ENCODE measurements at places on chromosomes 5 and 9. TPM values are rescaled to one million over a fixed set of nuclear protein-coding genes. Genes with fewer than 3 reads are reported as not detected.

The SOX30 gene
- 0.28 TPM for total RNA-seq

The GM2A gene
- 19.0 TPM for total RNA-seq

The SPAG8 gene
- total RNA-seq, result 1.5 TPM

The PCDHGB4 gene
- total RNA-seq, result 0.98 TPM

The CDC20B gene
- not detected for total RNA-seq

The IRX4 gene
- total RNA-seq, result not detected

The C5orf58 gene
- total RNA-seq, result not detected

The SHC3 gene
- total RNA-seq, result 1.6 TPM

The TLX3 gene
- total RNA-seq, result not detected

GRCh38 chr9:114954956-114955582, 24.7 kb upstream of the TNFSF8 start:
- DNase-seq, result no peak

- no peak for DNase-seq
Observed at GRCh38 chr5:177329883-177330282, 18.2 kb upstream of the MXD3 start.

DNA sequence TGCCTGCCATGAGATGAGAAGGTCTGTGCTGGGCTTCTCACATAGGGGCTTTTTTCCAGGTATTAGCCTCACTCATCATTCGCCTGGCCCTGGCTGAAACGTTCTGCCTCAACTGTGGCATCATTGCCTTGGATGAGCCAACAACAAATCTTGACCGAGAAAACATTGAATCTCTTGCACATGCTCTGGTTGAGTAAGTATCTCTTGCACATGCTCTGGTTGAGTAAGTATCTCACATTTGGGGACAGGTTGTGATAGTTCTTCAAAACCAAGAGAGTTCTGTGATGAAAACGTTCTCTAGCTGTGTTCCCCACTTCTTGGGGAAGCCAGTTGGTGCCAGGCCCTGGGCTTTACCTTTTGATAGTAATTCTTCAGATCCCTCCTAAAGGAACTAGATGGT, 17.4 kb upstream of the IL13 start:
- no peak for DNase-seq

DNA sequence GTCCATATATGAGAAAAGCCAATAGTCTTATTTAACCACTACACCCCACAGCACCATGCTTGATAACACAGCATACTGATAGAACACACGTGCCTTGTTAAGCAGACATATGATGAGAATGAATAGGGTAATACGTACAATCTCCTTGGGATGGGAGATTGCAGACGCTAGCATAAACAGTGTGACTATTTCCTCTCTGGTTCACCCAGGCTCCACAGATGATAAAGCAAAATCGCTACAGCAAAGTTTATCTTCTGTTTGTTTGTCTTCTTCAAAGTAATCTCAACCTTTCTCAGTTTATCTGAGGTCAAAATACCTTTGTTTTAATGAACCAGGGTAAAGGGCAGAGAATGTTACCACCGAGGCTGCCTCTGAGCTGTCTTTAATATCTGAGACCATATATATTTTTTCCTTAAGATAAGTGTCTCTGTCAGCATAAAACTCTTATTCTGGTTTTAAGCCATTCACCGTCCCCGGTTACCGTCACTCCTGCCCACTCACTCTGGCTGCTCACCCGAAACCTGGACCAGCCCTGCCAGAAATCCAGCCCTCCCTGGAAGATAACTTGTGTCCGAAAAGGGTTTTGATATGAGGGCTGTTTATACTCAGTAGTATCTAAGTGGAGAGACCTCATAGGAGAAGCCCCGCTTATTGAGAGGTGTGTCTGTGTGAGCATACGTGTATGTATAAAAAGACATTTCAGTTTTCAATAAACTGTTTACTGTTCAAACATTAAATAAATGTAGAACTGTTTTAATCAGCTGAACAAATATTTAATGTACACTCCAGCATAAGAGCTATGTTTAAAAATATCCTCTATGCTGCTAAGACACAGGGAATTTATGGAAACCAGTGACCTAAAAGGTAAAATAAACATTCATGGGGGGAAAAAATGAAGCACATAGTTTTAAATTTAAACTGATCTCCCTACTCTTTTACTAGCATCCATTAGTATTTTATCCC, 465.4 kb downstream of the RASEF start:
- DNase-seq, result no peak

GRCh38 chr5:73947906-73948640, 322.1 kb downstream of the ARHGEF28 start:
- no peak for DNase-seq

- DNase-seq, result no peak
Observed at GRCh38 chr5:136038635-136039034, 9.8 kb downstream of the TGFBI start.

DNA sequence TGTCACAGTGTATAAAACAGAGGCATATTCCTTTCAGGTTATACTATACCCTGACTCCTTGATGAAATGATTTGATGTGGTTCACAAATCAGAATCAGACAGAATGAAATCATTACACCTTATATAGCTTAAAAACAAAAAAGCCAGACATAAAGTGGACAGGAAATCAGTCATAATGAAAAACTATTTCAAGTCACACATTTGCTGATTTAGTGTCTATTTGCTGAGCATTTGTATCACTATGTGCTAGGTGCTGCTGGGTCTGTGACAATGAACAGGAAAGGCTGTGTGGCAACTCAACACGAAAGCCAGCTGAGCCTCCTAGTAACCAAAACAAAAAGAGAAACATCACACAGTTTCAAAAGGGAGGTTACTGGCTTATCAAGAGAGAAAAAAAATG, 194.0 kb downstream of the EFNA5 start:
- peak; percentile 34 for DNase-seq

DNA sequence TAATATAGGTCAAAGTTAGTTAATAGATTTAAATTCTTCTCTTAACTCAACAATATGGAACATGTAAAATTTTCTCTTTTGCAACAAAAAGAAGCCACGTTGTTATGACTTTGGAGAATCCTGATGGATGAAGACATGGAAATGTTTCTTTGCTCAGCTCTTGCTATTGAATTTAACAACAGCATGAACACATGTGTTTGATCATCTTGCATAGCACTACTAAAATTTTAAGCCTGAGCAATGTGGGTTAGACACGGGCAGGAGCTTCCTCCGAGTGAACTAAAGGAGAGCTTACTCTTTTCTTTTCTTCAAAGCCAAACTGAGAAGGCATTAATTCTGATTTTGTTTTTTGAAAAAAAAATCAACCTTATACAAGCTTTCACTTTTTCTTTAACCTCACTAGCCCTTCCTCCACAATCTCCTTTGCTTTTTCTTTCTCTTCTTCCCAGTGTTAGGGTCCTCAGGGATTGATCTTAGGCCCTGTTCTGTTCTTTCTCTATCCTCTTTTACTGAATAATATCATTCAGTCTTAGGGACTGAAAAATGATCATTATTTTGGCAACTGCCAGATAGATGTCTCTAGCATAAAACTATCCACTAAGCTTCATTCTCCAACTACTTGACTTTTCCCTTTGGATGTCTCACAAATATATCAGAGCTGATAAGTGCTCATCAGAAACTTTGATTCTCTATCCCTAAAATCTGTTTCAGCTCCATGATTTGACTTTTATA, 36.9 kb downstream of the ADAMTS19 start:
- no peak for DNase-seq

- no peak for DNase-seq
Observed at GRCh38 chr5:54224103-54224826, 86.1 kb downstream of the ARL15 start.

DNA sequence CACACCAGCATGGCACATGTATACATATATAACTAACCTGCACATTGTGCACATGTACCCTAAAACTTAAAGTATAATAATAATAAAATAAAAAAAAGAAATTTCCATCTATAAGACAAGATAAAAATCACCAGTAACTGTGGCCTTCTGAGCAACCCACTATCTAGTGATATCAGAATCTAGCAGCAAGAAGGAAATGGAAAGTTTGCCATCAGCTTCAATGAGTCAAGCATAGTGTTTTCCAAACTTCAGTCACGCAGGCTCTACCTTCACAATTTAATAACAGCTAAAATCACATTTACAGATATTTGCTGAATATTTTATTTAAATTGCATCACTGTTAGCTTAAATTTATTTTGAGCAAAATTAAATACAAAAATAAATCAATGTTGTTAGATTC, 345.3 kb upstream of the CD180 start:
- DNase-seq, result no peak

DNA sequence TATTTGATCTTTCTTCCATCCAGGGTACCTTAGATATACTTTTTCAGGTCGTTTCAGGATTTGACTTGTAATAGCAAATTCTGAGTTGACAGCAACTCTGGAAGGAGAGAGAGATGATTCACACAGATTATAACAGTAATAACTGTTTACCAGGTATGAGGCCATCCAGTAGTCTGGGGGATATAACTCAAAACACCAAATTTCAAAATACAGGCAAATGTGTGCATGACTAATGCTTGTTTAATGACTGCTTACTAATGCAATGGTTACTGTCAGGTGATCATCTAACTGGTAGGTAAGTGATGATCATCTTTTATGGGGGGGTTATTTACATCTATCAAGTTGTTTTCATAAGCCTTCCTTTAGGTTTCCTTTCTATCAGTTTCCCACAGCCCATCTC, 412.3 kb downstream of the MAT2B start:
- DNase-seq, result no peak

GRCh38 chr5:56346741-56347535, 113.8 kb upstream of the ANKRD55 start:
- no peak for DNase-seq

DNA sequence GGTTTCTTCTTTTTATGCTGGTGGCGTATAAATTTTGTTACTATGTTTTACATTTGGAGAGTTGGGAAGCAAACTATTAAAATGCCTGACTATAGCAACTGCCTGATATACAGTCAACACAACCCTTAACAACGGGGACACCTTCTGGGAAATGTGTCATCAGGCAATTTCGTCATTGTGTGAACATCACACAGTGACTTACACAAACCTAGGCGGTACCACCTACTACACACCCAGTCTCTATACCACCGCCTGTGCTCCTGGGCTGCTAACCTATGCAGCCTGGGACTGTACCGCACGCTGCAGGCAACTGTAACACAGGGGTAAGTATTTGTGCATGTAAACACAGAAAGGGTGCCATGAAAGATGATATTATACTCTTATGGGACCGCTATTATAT, 1.3 kb upstream of the CDHR2 start:
- peak; percentile 68 for DNase-seq

DNA sequence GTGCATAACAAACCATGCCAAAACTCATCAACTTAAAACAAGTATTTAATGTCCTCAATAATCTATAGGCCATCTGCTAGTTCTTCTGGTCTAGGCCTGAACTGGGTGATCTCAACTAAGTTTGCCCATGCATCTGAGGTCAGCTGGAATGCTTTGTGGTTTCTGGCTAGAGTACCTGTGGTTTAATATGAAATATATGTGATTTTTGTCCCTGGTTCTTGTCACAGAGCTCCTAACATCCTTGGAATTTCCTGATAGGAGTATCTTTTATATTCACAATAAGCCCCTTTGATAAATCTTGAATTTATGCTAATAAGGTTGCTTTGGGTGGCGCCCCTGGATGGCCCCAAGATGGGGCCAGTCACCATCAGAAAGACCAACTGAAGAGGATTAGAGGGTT, 535.9 kb downstream of the DNAH5 start:
- DNase-seq, result no peak

GRCh38 chr9:14061936-14062585, 251.9 kb downstream of the NFIB start:
- no peak for DNase-seq

- DNase-seq, result peak; percentile 81
Observed at GRCh38 chr9:124126648-124127646, 115.4 kb downstream of the LHX2 start.

GRCh38 chr9:128899566-128900322, 17.8 kb downstream of the LRRC8A start:
- no peak for DNase-seq

DNA sequence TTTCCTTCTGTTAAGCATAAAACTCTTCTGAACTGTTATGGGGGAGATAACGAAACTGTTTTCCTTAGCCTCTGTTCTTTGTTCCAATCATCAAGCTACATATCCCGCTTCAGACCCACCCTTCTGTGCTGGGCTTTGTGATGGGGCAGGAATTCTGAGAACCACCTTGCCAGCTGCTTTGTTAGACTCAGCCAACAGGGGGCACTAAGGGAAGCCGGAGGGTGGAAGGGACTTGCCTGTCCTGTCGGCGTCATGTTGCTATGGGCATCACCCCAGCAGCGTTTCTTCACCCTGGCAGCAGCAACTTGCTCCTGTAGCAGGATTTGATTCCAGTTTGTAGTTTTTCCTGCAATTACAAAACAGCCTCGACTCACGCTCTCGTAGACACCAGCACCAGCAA, 169.1 kb downstream of the CAAP1 start:
- peak; percentile 26 for DNase-seq

DNA sequence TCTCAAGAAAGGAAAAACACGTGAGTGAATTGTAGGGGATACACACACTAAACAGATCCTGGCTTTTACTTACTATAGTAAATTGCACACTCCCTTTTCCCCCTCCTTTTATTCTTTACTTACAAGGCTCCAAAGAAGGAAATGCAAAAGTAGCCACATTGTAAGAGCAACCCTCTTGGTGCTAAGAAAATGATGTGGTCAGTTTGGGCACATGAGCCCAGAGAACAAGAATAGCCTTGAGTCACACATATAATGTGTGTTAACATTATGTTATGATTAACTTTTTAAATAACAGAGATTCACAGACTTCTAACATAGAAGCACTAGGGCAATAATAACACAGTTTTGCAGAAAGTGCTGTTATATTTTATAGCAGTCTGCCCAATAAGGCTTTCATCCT, 48.5 kb downstream of the PCSK5 start:
- no peak for DNase-seq

GRCh38 chr9:81477669-81478068, 211.7 kb downstream of the TLE1 start:
- no peak for DNase-seq

DNA sequence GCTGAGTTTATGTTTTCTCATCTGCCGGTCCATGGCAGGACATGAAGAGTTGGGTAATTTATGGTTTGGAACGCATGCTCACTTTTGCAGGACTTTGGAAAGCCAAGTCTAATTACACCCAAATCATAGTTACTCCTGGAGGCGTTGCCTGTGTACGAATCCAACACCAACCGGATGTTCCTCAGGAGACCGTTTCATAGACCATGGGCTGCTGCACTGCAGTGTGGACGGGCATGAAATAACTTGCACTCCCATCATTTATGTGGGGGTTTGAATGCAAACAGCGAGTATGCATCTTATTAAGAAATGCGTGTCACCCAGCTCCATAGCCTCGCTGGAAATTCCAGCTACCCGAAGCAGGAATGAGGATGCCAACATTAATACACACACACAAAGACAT, 96.1 kb upstream of the IRX2 start:
- DNase-seq, result no peak

GRCh38 chr5:176664479-176664878, 17.2 kb downstream of the TSPAN17 start:
- no peak for DNase-seq
